ENCODE measurements at places on chromosomes 5 and 9. TPM values are rescaled to one million over a fixed set of nuclear protein-coding genes. Genes with fewer than 3 reads are reported as not detected.

- no peak for DNase-seq
Observed at GRCh38 chr5:35408146-35408545, 177.9 kb upstream of the PRLR start.

DNA sequence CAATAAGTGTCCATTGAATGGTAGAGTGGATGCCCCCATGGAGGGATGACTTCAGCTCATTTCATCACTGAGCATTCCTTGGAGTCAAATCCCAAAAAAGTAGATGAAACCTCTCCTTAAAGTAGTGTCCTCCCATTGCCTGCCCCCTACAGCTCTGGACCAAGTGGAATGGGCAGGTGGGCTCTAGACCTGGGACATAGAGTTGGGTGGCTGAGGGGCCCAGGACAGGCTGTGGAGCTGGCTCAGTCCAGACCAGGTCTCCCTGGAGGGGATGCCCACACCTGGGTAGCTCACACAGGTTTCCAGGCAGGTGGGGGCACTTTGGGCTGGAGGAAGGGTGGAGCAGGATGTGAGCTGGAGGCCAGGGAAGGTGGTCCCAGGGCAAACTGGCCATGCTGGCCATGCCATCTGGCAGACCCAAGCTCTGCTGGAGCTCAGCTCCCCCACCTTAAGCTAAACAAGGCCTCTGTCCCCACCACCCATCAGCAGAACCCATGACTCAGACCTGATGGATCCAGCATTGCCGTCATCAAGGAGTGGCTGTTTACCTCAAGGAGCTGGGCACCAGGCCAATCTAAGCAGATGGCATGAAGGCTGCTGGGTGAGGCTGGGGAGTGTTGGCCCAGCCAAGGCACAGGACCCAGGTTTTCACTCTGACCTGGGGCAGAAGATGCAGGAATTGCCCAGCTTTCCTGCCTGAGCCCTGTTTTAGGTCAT is 6.2 kb upstream of the SPINK4 start:
- DNase-seq = peak; percentile 57

DNA sequence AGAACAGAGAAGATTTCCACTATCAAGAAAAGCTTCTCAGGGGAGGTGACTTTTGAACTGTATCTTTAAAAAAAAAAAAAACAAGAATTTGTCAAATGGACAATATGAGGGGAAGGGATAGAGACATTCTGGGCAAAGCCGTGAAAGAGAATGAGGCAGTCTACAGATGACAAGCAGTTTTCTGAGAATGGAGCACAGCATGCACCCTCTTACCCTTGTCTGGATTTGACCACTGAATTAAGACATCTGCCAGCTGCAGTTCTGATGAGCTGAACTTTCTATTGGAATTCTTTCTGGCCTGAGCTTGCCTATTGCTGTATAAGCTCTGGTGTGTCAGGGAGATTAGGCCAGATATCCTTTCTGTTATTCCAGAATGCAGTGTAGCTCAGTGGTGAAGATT is 10.3 kb upstream of the RANBP3L start:
- DNase-seq = no peak

DNA sequence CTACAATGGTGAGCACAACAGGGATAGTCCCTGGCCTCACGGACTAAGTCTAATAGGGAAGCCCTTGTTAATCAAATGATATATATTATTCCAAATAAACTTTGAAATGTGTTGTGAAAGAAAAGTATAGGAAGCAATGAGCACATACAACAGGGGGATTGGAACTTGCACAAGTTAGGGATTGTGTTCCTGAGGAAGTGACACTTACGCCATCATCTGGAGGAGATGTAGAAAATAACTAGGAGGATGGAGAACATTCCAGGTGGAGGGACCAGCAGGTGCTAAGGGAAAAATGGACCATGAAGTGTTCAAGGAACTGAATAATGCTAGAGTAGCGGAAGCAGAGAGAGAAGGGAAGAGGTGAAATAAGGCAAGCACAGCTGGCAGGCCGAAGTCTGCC is 18.8 kb upstream of the RPS23 start:
- no peak for DNase-seq

- DNase-seq = no peak
Observed at GRCh38 chr5:10563110-10563944, 543 bp upstream of the ANKRD33B start.

- no peak for DNase-seq
Observed at GRCh38 chr5:851076-851475, 290 bp upstream of the ZDHHC11 start.

Gene GPR150
- total RNA-seq = 0.06 TPM

DNA sequence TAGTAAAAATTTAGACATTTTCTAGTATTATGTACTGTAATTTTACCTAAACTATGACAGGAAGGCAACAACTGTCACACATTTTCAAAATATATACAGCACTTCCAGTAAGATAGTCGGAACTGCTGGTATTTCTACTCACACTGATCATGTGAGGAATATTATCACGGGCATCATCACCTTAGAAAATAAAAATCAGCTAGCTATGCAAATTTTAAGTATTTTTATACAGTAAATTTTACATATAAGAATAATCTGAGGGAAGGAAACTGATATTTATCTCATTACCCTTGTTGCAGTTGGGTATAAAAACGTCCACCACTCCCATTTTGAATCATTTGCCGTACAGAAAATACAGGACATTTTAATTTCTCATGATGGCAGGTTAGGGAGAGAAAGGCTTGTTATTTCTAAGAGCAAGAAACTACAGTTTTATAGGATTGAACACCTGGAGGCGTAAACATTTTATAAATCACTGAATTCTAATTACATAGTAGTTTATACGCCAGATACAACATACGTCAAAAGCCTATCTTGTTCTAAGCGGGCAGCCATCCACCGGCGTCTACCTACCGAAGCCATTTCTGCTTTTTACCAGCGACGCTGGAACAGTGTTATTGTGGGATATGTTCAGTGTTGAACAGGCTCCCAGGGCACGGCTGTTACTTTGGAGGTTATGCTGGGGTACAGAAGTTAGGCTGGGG is 729 bp upstream of the TNPO1 start:
- no peak for DNase-seq

- DNase-seq = peak; percentile 54
Observed at GRCh38 chr5:111706345-111706744, 50.6 kb downstream of the NREP start.

DNA sequence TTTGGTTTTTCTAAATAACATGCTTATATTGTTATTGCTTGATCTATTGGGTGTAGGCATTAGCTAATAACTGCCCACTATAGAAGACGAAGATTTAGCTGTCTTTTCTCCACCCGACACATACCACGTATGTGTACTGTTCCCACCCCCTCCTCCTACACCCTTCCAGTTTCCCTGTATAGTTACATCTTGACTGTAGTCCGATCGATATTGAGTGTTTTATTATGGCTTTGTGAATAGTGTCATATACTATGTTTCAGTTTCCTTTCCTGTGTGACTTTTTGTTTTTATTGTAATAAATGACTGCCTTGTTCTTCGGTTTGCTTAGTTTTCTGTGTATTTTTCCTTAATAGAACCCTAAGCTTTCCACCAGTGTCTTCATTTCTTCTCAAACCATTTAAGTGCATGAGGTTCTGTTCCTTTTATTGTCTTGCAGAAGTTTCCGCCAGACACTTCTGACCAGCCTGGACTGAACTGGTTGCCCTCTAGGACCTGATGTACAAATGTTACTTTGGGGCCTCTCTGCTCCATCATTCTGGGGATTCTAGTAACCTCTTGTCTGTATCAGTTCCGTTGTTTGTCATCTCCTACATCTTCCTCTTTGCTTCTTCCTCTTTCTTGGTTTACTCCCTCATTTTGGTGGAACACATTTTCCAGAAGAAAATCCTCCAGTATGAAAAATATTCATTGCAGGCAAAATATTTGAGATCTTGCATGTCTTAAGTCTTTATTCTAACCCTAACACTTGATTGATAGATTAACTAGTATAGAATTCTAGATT is 61.8 kb downstream of the PRKACG start:
- no peak for DNase-seq

GRCh38 chr5:173435447-173435846 is 107.2 kb upstream of the STC2 start:
- DNase-seq = no peak

DNA sequence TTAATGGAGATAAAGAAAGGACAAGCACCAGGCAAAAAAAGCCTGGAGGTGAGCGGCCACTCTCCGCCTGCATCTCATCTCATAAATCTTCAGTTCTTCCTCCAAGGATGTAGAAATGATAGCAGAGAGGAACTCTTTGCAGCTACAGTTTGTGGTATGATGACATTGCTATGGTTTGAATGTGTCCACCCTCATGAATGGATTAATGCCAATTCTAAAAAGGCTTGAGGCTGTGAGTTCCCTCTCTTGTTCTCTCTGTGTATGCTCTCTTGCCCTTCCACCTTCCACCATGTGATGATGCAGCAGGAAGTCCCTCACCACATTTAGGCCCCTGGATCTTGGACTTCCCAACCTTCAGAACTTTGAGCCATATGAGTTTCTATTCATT is 126.4 kb downstream of the SPOCK1 start:
- DNase-seq = no peak

GRCh38 chr5:37771731-37772130 is 68.1 kb downstream of the GDNF start:
- DNase-seq = no peak

DNA sequence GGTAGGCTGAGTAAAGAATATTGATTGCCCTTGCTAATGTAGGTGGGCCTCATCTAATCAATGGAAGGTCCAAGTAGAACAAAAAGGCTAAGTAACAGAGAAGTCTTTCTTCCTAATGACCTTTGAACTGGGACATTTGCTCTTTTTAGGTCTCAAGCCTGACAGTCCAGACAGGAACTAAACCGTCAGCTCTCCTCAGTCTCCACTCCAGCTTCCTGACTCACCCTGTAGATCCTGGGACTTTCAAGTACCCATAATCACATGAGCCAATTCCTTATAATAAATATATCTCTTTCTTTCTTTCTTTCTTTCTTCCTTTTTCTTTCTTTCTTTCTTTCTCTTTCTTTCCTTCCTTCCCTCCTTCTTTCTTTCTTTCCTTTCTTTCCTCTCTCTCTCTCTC is 479.5 kb upstream of the PAPPA start:
- no peak for DNase-seq

Gene PCDHGA11
- total RNA-seq = 3.4 TPM

Gene ENTPD2
- 0.28 TPM for total RNA-seq

GRCh38 chr9:23608456-23608855 is 217.6 kb downstream of the ELAVL2 start:
- DNase-seq = no peak

DNA sequence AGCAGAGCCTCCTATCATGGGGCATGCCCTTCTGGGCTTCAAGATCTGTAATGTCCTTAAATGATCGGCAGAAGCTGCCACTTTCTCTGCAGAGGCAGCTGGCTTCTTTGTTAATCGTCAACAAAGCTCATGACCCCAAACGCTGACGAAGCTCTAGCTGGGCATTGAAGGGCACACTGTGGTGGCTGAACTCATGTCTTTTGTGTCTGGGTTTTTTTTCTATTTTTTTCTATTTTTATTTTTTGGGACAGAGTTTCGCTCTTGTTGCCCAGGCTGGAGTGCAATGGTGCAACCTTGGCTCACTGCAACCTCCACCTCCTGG is 65.2 kb upstream of the ASS1 start:
- DNase-seq = no peak

DNA sequence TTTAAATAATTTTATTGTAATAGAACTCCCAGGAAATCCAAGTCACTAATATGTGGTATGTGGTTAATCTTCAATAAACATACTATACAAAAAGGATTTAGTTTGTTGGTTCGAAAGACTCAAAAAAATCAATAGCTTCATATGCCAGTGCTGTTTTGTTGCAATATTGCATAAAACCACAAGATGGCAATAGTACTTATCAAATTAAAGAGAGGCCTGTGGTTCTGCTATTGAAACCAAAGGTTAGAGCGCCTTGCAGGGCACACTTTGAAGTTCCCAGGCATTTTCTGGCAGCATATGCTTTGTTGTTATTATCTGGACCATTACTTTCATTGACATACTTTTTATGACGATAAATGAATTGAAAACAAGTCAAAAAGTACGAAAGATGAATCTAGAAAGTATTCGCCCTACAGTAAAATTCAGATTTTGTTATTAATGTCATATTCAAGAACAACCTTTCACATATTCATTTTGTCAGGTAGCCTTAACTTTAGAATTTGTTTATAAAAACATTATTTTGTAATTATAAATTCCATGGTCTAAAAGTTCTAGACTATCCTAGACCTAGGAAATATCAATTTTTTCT is 316.3 kb downstream of the MCTP1 start:
- peak; percentile 20 for DNase-seq

Gene SPATA31A6
- not detected for total RNA-seq

- DNase-seq = no peak
Observed at GRCh38 chr9:94577036-94577435, 16.6 kb downstream of the FBP2 start.

Gene TNC
- total RNA-seq = 53.8 TPM

GRCh38 chr9:23728736-23729135 is 97.3 kb downstream of the ELAVL2 start:
- no peak for DNase-seq

Gene SLC34A3
- total RNA-seq = not detected

Gene FGF10
- 2.8 TPM for total RNA-seq

DNA sequence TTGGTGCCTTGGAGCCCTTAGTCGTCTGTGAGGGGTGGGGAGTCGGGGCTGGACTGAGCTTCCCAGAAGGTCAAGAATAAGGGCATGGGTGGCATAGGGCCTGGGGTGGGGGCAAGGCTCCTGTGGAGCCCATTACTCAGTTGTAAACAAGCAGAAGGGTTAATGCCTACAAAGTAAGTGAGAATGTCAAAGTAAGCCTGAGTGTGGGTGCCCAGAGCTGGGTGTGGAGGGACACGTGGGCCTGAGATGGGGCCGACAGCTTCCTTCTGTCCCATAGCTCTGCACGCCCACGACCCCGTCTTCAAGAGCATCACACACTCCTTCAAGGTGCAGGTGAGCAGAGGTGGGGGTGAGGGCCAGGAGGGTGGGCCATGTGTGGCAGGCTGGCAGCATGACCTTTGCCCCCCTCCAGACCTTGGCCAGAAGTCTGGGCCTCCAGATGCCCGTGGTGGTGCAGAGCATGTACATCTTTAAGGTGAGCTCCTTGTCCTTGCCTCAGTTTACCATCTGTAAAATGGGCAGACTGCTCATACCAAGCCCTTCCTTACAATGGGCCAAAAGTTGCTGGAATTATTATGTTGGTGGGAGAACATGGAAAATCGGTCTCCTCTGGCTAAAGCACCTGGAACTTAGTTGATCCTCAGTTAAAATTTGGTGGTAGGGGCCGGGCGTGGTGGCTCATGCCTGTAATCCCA is 11.1 kb downstream of the DOLK start:
- no peak for DNase-seq

DNA sequence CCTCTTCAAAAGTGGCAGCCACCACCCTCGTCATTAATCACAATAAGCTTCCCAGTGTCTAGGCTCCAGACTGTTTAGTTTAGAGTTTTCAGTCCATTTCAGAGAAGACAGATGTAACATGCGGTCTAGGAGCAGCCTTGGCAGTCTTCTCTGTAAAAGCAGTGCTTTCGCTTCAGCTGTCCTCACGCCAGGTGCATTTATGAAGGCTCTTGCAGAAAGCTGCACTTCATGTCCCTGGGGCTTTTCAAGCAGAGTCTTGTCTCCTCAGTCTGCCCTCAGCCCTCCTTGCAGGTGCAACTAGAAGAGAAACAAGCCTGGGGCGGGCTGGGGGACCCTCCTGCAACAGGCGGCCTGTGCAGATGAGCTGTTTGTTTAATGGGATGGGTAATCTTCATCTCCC is 281.9 kb downstream of the DRD1 start:
- DNase-seq = no peak

Gene EIF4EBP3
- total RNA-seq = 40.0 TPM

Gene RASGRF2
- 2.9 TPM for total RNA-seq

- no peak for DNase-seq
Observed at GRCh38 chr9:74838351-74838750, 49.4 kb downstream of the TRPM6 start.

Measured in adrenal gland (tissue), 19 donors.